ENCODE measurements at places on chromosomes 4 and X.

GRCh38 chrX:18956303-18957032, 27.4 kb downstream of the PHKA2 start:
- no peak for DNase-seq

- DNase-seq = no peak
These were observed 28.1 kb upstream of the HPGDS start for GRCh38 chr4:94370533-94371254.

GRCh38 chr4:40216622-40217366, 20.0 kb downstream of the RHOH start:
- no peak for DNase-seq

DNA sequence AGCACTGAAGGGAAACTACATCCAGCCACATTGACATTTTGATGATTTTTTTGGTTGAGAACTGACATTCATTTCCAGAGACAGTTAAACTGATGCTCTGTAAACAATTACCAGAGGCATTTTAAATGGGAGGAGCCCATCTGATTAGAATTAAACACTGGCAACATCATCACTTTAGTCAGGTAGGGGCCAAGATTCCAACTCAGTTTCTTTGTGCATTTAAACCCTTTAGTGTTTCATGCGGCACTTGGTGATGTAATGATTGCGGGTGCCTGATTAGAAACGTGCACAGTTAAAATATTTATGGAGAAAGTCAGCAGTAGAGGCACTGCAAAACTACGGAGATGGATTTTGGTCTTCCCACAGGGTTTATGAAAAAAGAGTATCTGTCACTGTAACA, 16.1 kb downstream of the TNIP3 start:
- no peak for DNase-seq

- no peak for DNase-seq
These were observed 180.7 kb upstream of the SFRP2 start for GRCh38 chr4:153969542-153969941.

- DNase-seq = no peak
These were observed 270.1 kb upstream of the AGTR2 start for GRCh38 chrX:115900425-115900824.

GRCh38 chr4:1215141-1216075, 33.5 kb downstream of the CTBP1 start:
- no peak for DNase-seq

DNA sequence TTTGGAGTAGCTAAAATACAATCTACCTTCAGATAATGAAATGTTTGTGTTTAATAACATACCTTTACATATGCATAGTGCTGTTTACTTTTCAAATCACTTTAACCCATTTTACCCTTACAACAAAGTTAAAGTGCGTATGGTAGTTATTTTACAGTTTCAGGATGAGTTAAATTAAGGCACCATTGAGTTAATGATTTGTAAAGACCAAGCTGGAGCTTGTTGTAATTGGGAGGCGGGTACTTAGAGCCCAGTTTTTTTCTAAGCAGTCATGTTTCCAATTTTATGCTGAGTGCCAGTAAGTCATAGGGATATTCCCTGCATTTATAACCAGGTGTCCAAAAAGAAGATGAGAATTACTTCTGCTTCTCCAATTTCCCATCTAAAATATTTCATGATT, 84.2 kb upstream of the NRK start:
- no peak for DNase-seq

- DNase-seq = no peak
These were observed 102.0 kb upstream of the ZNF827 start for GRCh38 chr4:146040623-146041022.

DNA sequence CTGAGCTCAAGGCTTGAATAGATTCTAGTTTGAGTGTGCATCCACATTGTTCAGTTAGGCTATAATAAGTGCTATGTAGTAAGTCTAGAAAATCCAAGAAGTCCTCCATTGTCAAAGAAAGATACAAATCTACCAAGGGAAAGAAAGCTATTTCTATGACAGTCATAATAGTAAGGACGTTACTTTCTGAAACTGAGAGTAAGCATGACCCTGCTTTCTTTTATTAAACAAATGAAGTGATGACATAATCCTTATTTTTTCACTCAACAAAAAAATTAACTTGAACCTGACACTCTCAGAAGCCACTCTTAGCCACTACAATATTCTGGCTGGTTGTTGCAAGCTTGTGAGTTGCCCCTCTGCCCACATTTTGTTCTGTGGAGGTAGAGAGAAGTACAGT, 33.8 kb upstream of the AMELX start:
- DNase-seq = no peak

GRCh38 chr4:86043755-86044592, 315.9 kb downstream of the MAPK10 start:
- DNase-seq = no peak

- DNase-seq = no peak
These were observed 113.6 kb upstream of the TEX13C start for GRCh38 chrX:125205918-125206665.

DNA sequence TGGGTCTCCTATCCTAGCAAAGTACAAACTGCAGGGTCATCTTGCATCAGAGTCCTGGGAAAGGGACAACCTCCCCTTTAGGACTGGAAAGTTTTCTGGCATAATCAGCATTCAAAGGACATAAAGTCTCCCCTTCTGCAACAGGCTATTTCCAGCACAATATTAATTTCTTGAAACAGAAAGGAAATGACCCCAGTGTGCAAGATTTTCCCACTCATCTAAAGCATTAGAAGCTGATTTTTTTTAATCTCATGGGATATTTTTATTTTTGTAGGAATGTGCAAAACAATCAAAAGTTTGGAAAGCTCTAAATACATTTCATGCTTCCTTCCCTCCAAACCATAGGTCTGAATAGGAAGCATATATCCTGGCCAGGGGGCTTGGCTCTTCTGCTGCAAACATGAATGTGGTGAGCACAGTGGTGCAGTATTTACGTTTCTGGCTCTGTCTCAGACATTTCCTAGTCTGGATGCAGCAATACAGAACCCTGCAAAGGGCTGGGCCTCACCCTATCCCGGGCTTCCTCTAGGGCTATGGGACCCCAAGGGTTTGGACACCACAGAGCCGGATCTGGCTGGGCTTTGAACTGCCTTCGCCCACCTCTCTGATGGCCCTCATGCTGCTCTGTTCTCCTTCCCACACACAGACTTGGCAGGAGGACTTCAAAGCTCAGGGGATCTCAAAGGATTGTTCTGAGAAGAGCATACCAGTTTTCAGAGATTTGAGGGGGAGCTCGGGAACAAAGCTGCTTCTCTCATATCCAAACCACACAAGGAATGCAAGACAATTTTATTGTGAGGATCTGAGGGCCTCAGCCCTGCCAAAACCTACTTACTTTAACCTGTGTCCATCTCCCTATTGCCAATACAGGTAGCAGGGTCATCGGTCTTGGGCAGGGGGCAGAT, 64.9 kb downstream of the POLR2B start:
- no peak for DNase-seq

DNA sequence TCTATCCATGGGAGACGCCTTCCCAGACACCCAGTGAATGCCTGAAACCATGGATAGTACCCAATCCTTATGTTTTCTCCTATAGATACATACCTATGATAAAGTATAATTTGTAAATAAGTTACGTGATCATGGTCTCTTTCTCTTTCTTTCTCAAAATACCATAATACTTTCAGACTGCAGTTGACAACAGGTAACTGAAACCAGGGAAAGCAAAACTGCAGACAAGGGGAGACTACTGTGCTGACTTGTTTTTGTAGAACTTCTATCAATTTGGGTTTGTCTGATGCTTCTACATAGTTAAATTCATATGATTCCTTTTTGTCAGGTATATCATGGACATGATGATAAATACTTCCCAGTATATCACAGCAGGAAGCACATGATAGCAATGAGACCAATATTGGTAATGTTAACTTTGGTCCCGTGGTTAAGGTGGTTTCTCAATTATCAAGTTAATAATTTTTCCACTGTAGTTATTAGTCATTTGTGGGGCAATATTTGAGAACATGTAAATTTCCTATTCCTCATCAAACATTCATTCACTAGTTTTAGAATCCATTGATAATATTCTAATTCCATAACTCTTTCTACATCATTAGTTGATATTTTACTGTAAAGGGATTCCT, 298.0 kb upstream of the TET2 start:
- DNase-seq = no peak

DNA sequence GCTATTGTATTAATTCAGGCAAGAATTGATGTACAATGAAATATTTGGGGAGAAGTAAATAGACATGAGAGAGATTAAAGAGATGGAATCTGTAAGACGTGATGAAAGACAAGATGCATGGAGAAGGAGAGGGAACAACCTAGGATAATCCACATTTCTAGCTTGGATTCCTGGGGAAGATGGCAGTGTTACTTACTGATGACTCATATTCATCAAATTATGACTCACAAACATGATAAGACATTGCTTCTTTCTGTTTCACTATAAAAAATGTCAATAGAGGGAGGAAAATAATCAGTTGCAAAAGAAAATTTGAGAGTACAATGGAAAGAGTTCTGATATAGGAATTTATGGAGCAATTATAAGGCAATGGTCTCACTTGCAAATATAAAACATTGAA, 104.1 kb upstream of the BMP3 start:
- no peak for DNase-seq

Measured in stimulated activated CD8-positive, alpha-beta memory T cell treated with anti-CD3 and anti-CD28 coated beads, Interleukin-2, amount 100 ng/mL, for 48 hours (primary cell).